ENCODE measurements at places on chromosomes 4 and X.

DNA sequence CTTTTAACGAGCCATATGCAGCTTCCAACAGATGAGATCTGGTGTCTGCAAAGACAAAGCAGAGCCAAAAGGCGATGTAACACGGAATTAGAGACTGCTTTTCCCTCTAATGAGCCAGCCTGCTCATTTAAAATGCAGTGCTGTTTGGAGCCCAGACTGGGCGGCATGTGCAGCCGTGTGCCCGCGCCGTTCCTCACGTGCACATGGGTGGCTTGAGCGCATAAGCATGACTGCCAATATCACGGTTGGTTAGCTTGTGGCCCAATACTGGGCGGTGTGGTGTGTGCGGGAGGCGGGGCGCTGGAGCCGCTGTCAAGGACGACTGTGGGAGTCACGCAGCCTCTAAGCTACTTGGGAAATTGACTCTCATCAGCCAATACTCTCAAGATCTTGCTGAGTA is 87.0 kb upstream of the SCOC start:
- DNase-seq = peak; percentile 77
- no peaks in the 10 kb centered on the region for H3K4me1 ChIP-seq
- H3K27ac ChIP-seq = no peak overlapping the region
- H3K27me3 ChIP-seq = no peaks in the 10 kb centered on the region
- H3K36me3 ChIP-seq = no peaks in the 10 kb centered on the region

DNA sequence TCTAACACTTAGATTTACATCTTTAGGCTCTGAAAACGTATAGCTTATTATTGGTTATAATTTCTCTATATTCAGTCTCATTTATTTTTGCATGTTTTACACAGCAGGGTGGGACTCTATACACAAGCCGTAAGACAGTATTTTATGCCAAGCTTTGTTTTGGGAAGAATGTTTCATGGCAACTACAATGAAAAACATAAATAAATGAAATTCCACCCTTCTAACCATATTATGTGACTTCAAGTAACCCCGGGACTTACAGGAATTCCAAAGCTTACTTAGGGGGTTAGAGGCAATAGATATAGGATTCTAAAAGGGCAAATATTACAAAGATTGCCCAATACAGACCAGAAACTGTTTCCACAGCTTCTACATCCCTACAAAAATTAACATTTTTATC is 370.9 kb downstream of the PRR32 start:
- H3K27ac ChIP-seq = no peak overlapping the region
- H3K36me3 ChIP-seq = no peaks in the 10 kb centered on the region
- no peaks in the 10 kb centered on the region for H3K4me1 ChIP-seq
- H3K4me3 ChIP-seq = no peak overlapping the region
- no peaks in the 10 kb centered on the region for H3K27me3 ChIP-seq

- no peaks in the 10 kb centered on the region for H3K27me3 ChIP-seq
- no peaks in the 10 kb centered on the region for H3K4me1 ChIP-seq
- H3K4me3 ChIP-seq = no peak overlapping the region
- no peak overlapping the region for H3K27ac ChIP-seq
These were observed 28.9 kb upstream of the TLL1 start for GRCh38 chr4:165844161-165844560.

GRCh38 chr4:185238215-185238681 is 28.9 kb downstream of the SNX25 start:
- no peaks in the 10 kb centered on the region for H3K27me3 ChIP-seq
- no peak for DNase-seq
- H3K36me3 ChIP-seq = no peaks in the 10 kb centered on the region
- H3K4me1 ChIP-seq = no peaks in the 10 kb centered on the region
- H3K4me3 ChIP-seq = no peak overlapping the region

DNA sequence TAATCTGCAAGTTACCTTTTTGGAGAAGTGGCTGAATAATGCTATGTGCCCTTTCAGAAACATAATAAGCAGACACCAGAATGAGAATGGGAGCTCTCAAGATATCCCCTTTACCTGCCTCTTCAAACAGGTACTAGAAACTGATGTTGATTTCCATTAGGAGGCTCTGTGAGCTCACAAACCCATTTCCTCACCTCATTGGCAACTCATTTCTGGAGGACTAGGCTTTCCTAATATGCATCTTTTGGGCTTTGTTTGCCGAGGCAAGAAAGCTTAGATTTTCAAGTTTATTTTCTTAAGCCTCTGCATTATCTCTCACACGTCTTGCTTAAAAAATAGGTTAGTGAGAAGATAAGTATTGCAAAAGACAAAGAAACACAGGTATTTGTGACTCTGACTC is 313.1 kb upstream of the IRS4 start:
- H3K4me3 ChIP-seq = no peak overlapping the region
- no peaks in the 10 kb centered on the region for H3K4me1 ChIP-seq
- no peaks in the 10 kb centered on the region for H3K36me3 ChIP-seq

DNA sequence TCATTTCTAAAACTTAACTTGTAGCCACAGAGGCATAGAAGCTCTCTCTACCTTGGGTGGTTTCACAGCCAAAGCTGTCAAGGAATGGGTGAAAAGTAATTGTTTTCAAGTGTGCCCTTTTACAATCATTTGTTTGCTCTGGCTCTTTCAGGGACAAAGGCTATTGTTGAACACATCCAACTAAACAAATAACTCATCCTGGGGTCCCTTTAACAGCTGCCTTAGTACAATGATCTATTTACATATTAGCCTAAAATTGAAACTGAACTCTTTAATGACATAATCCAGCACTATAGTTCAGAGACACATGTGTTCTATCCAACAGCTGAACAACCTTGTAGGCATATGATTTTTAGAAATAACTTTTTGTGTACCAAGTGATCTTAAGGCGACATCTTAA is 3.7 kb downstream of the HHIP start:
- H3K27me3 ChIP-seq = peaks cover 5% of the 10 kb centered on the region
- peaks cover 3% of the 10 kb centered on the region for H3K4me1 ChIP-seq
- H3K4me3 ChIP-seq = no peak overlapping the region
- no peak for DNase-seq
- H3K27ac ChIP-seq = no peak overlapping the region

DNA sequence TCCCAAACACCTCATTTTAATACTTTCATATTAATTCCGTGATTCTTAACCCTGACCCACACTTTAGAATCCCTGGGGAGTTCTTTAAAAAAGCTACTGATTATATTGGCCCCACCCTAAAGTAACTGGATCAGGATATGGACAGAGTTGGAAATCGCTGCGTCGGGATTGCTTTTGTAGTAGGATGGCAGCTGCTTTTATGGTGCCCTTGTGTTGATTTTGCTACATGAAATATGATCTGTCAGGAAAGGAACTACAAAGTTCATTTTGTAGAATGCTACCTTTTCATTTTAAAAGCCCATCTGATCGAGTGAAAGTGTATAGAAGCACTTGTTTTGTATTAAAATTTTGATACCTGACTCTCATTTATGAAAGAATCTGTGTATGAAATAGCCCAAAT is 43.6 kb downstream of the TMEM131L start:
- no peak for DNase-seq
- H3K4me3 ChIP-seq = no peak overlapping the region
- peaks cover 4% of the 10 kb centered on the region for H3K4me1 ChIP-seq
- no peaks in the 10 kb centered on the region for H3K27me3 ChIP-seq

GRCh38 chr4:93042746-93043145 is 739.0 kb downstream of the GRID2 start:
- H3K27me3 ChIP-seq = no peaks in the 10 kb centered on the region
- no peak overlapping the region for H3K27ac ChIP-seq
- H3K36me3 ChIP-seq = no peaks in the 10 kb centered on the region

GRCh38 chr4:45647823-45648222 is 476.0 kb downstream of the GABRG1 start:
- H3K27me3 ChIP-seq = no peaks in the 10 kb centered on the region
- H3K4me3 ChIP-seq = no peak overlapping the region
- no peaks in the 10 kb centered on the region for H3K36me3 ChIP-seq
- no peak overlapping the region for H3K27ac ChIP-seq

- no peaks in the 10 kb centered on the region for H3K4me1 ChIP-seq
- no peak overlapping the region for H3K27ac ChIP-seq
- no peaks in the 10 kb centered on the region for H3K27me3 ChIP-seq
- no peak for DNase-seq
These were observed 298.1 kb downstream of the INPP4B start for GRCh38 chr4:142547974-142548373.

- no peak overlapping the region for H3K27ac ChIP-seq
- H3K4me3 ChIP-seq = no peak overlapping the region
- no peaks in the 10 kb centered on the region for H3K27me3 ChIP-seq
- H3K4me1 ChIP-seq = no peaks in the 10 kb centered on the region
These were observed 5.8 kb upstream of the DMP1 start for GRCh38 chr4:87644286-87644685.

DNA sequence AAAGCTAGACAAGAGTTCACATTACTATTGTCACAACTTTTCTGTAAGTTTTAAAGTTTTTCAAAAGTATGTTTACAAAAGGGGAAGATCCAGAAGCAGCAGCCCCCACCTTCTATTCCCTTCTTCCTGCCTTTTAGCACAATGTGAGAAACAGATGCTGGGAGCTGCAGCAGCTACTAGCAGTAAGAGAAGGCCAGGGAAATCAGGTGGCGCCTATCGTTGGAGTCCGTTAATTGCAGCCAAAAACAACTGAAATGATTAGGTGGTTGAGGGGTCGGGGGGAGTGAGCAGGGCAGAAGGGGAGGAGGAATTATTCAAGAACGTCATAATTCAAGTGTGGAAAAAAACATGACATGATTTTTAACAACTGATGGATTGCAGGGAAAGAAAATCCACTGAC is 27.4 kb downstream of the FRYL start:
- no peaks in the 10 kb centered on the region for H3K27me3 ChIP-seq
- no peak overlapping the region for H3K27ac ChIP-seq
- no peaks in the 10 kb centered on the region for H3K36me3 ChIP-seq
- no peak overlapping the region for H3K4me3 ChIP-seq
- no peaks in the 10 kb centered on the region for H3K4me1 ChIP-seq
- peak; percentile 37 for DNase-seq

GRCh38 chrX:40099055-40099958 is 1.5 kb upstream of the BCOR start:
- H3K36me3 ChIP-seq = no peaks in the 10 kb centered on the region
- H3K4me3 ChIP-seq = peak overlapping the region; percentile 32
- H3K4me1 ChIP-seq = no peaks in the 10 kb centered on the region
- H3K27ac ChIP-seq = peak overlapping the region; percentile 51

DNA sequence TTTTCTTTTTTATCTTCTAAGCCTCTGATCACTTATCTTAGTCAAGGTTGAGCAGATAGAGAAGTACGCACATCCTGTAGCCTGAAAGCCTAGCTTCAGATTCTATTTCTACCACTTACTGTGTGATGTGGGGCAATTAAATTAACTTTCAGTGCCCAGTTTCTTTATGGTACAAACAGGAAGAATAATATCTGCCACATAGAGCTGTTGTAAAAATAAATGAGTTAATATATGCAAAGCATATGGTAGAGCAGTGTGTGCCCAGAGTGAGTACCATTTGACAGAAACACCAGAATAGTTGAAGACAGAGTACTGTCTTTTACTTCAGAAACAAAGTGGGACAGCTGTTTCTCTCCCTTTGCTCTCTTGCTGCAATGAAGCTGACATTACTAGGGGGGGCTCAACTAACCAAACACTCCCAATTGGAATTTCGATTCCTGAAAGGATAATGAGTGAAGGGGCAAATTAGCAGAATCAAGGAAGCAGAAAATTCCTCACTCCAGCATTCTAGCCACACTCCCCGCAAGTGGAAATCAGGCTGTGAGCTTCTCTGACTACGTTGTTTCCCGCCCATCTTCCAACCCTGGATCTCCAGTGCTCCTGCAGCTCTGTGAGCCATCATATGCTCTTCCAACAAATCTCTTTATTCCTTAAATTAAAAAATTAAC is 80.4 kb downstream of the MAPK10 start:
- H3K27ac ChIP-seq = no peak overlapping the region
- no peaks in the 10 kb centered on the region for H3K4me1 ChIP-seq
- H3K27me3 ChIP-seq = no peaks in the 10 kb centered on the region
- no peak overlapping the region for H3K4me3 ChIP-seq
- H3K36me3 ChIP-seq = no peaks in the 10 kb centered on the region
- DNase-seq = no peak

GRCh38 chrX:75892749-75893148 is 107.7 kb upstream of the MAGEE2 start:
- H3K4me3 ChIP-seq = no peak overlapping the region
- no peaks in the 10 kb centered on the region for H3K27me3 ChIP-seq
- no peak for DNase-seq
- H3K36me3 ChIP-seq = no peaks in the 10 kb centered on the region
- no peak overlapping the region for H3K27ac ChIP-seq

DNA sequence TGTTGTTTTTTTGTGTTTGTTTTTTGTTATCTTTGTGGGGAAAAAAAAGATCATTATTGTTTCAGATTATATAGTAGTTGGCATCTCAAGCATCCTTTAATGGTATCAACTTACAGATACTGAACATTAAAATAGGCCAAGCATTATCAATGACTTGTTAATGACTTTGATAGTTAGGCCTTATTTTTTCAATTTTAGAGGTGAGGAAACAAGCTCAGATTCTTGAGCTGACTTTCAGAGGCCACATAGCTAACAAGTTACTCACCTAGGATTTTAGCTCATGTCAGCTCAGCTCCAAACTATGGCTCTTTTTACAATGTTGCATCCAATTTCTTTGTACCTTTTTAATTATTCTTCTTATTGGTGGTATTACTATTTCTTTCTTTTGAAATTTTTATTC is 471 bp upstream of the PLAC8 start:
- H3K27me3 ChIP-seq = no peaks in the 10 kb centered on the region
- no peaks in the 10 kb centered on the region for H3K36me3 ChIP-seq
- no peak overlapping the region for H3K27ac ChIP-seq
- no peak for DNase-seq

GRCh38 chr4:113945906-113946305 is 33.5 kb downstream of the ARSJ start:
- H3K4me1 ChIP-seq = peaks cover 12% of the 10 kb centered on the region
- H3K36me3 ChIP-seq = no peaks in the 10 kb centered on the region
- H3K4me3 ChIP-seq = no peak overlapping the region
- H3K27ac ChIP-seq = no peak overlapping the region
- no peak for DNase-seq

DNA sequence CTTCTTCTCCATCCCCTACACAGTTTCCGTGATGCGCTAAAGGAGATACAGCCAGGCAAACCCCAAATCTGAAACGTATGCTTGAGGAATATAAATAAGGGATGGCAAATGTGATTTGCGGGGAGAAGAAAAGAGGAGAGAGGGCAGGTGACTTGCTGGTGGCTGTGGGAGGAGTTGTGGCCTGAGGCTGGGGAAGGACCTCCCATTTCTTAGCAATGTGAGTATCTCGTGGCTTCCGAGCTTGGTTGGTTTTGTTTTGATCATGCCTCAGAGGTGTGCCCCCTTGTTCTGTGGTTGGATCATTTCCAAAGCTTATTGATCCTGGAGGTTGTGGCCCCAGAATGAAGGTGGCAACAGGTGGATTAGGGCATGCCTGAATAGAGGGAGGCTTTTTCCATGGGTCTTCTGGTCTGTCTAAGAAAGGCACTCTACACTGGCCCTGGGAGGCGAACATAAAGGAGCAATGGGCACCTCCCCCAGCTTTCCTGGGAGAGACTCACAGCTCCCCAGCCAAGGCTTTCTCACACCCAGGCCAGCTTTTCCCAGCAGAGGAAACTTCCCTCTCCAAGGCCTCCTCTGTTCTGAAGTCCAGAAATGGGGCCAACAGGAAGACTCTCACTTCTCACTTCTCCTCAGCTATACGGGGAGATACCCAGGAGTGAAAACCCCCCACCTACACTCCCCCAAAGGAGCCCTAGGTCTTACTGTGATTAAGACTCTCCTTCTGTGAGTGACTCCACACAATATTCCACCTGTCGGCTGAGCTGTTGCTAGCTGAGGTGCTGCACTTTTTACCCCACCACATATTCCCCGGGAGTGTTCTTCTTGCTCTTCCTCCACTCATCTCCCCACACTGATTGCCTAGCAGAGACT is 40.0 kb downstream of the C4orf51 start:
- H3K27ac ChIP-seq = peak overlapping the region; percentile 48
- peaks cover 6% of the 10 kb centered on the region for H3K4me1 ChIP-seq
- H3K27me3 ChIP-seq = no peaks in the 10 kb centered on the region
- DNase-seq = peak; percentile 24

Measured in kidney (tissue), 22 donors.